Omental fat pad (tissue), 4 donors: ENCODE measurements at places on chromosomes 2 and 18. TPM values are rescaled to one million over a fixed set of nuclear protein-coding genes. Genes with fewer than 3 reads are reported as not detected.

The REG1B gene
- not detected for total RNA-seq

The SPHKAP gene
- not detected for total RNA-seq

The RTP5 gene
- not detected for total RNA-seq

The SMIM21 gene
- not detected for total RNA-seq

The TUBB6 gene
- total RNA-seq, result 921 TPM

The NEUROD1 gene
- not detected for total RNA-seq

The SPDYA gene
- 4.2 TPM for total RNA-seq

The TM4SF20 gene
- not detected for total RNA-seq

The ELOA2 gene
- not detected for total RNA-seq

The TRPM8 gene
- total RNA-seq, result not detected

The SERPINB13 gene
- total RNA-seq, result not detected

The RNF125 gene
- 19.6 TPM for total RNA-seq

The LIPG gene
- total RNA-seq, result 0.94 TPM

The KCNK3 gene
- 2.1 TPM for total RNA-seq

The CTAGE1 gene
- total RNA-seq, result not detected

The CYS1 gene
- 0.84 TPM for total RNA-seq
